Activated CD4-positive, alpha-beta T cell treated with anti-CD3 and anti-CD28 coated beads, Interleukin-2, amount 10 ng/mL, durations not matched to agents 24 days and 14 days (primary cell): ENCODE measurements at places on chromosomes 6 and 20. TPM values are rescaled to one million over a fixed set of nuclear protein-coding genes. Genes with fewer than 3 reads are reported as not detected.
A peak's percentile ranks its signal among the peaks of the same experiment; 100 is the strongest.

DNA sequence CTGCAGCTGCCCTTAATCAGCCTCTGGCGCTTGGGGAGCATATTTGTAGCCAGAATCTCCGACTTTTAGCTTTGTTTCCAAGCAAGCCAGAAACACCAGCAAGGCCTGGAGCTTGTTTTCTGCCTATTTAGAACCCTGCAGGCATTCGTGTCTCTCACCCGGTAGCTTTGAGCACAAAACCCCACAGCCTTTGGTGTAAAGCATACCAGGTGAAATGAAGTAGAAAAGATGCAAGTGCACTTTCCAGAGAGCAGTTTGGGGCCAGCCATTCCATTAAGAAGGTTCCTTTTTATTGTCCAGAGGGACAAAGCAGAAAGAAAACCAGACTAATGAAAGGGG is 736 bp downstream of the FAM217B start:
- DNase-seq = no peak
- peaks cover 24% of the 10 kb centered on the region for H3K36me3 ChIP-seq
- peak overlapping the region; percentile 99 for H3K4me3 ChIP-seq
- H3K27ac ChIP-seq = peak overlapping the region; percentile 99
- H3K27me3 ChIP-seq = no peaks in the 10 kb centered on the region

- H3K36me3 ChIP-seq = peaks cover 39% of the 10 kb centered on the region
- no peaks in the 10 kb centered on the region for H3K27me3 ChIP-seq
- peaks cover 23% of the 10 kb centered on the region for H3K4me1 ChIP-seq
- no peak overlapping the region for H3K27ac ChIP-seq
- no peak overlapping the region for H3K4me3 ChIP-seq
- DNase-seq = no peak
Observed at GRCh38 chr6:30198166-30199084, 14.8 kb downstream of the TRIM26 start.

GRCh38 chr6:23013776-23014175 is 444.4 kb downstream of the HDGFL1 start:
- no peaks in the 10 kb centered on the region for H3K4me1 ChIP-seq
- DNase-seq = no peak
- H3K27ac ChIP-seq = no peak overlapping the region
- H3K4me3 ChIP-seq = no peak overlapping the region
- H3K36me3 ChIP-seq = no peaks in the 10 kb centered on the region

DNA sequence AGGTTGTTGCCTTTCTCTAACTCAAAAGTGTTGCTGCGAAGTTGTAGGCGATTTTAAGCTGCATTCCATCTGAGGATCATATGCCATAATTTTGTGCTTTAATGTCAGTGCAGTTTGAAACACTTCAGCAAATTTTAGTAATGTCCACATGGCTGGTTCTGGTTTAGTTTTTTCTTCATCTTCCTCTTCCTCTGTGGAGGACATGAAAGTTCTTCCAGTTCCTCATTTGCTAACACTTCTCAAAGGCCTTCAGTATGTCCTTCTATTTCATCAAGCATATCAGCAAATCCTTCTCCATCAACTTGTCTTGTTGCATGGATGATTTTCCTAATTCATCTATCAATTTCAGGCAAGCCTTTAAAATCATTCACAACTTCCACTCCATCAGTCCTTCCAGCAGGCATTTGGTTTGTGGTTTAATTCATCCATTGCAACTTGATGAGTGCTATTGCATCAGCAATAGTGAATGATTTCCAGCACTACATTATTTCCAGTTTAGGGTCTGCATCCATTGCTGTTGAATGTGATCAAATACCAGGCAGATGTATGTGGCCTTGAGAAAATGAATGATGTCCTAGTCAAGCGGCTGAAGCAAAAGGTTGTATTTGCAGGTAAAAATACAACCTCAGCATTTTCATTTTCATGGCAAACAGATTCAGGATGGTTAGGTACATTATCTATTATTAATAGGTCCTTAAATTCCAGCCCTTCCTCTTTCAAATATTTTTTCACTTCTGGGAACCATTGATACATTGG is 20.2 kb downstream of the SHLD1 start:
- peaks cover 8% of the 10 kb centered on the region for H3K4me1 ChIP-seq
- H3K4me3 ChIP-seq = no peak overlapping the region
- peaks cover 34% of the 10 kb centered on the region for H3K36me3 ChIP-seq
- no peaks in the 10 kb centered on the region for H3K27me3 ChIP-seq
- DNase-seq = no peak

- H3K27ac ChIP-seq = no peak overlapping the region
- H3K4me1 ChIP-seq = peaks cover 5% of the 10 kb centered on the region
- peaks cover 12% of the 10 kb centered on the region for H3K27me3 ChIP-seq
- no peaks in the 10 kb centered on the region for H3K36me3 ChIP-seq
- DNase-seq = no peak
- H3K4me3 ChIP-seq = no peak overlapping the region
Observed at GRCh38 chr6:36815962-36816735, 23.1 kb downstream of the CPNE5 start.

GRCh38 chr6:139256087-139256486 is 35.7 kb downstream of the TXLNB start:
- DNase-seq = peak; percentile 39
- H3K4me1 ChIP-seq = peaks cover 31% of the 10 kb centered on the region
- H3K36me3 ChIP-seq = no peaks in the 10 kb centered on the region

Gene TNXB
- total RNA-seq = 3.3 and 4.6 TPM in 2 replicates

DNA sequence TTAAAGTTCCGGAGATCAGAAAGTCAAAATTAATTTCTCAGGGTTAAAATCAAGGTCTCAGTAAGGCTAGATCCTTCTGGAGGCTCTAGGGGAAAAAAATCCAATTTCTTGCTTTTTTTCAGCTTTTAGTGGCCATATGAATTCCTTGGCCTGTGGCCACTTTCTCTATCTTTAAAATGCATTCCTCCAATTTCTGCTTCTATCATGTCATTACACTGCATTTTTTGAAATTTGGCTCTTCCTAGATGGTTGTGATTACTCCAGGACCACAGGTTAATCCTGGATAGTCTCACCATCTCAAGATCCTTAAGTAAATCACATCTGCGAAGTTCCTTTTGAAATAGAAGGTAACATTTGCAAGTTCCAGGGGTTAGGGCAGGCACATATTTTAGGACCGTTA is 1294.9 kb upstream of the CITED2 start:
- no peaks in the 10 kb centered on the region for H3K36me3 ChIP-seq
- H3K27ac ChIP-seq = no peak overlapping the region
- peaks cover 3% of the 10 kb centered on the region for H3K4me1 ChIP-seq
- H3K27me3 ChIP-seq = peaks cover 7% of the 10 kb centered on the region

- no peak overlapping the region for H3K4me3 ChIP-seq
- peaks cover 53% of the 10 kb centered on the region for H3K4me1 ChIP-seq
- DNase-seq = no peak
- peaks cover 47% of the 10 kb centered on the region for H3K36me3 ChIP-seq
- no peaks in the 10 kb centered on the region for H3K27me3 ChIP-seq
- H3K27ac ChIP-seq = no peak overlapping the region
Observed at GRCh38 chr6:36908747-36909146, 23.0 kb downstream of the C6orf89 start.

Gene TRIM31
- 0.09 TPM in 1 of 2 replicates, not detected in the other for total RNA-seq

Gene MYB
- total RNA-seq = 44.1 and 44.2 TPM in 2 replicates

DNA sequence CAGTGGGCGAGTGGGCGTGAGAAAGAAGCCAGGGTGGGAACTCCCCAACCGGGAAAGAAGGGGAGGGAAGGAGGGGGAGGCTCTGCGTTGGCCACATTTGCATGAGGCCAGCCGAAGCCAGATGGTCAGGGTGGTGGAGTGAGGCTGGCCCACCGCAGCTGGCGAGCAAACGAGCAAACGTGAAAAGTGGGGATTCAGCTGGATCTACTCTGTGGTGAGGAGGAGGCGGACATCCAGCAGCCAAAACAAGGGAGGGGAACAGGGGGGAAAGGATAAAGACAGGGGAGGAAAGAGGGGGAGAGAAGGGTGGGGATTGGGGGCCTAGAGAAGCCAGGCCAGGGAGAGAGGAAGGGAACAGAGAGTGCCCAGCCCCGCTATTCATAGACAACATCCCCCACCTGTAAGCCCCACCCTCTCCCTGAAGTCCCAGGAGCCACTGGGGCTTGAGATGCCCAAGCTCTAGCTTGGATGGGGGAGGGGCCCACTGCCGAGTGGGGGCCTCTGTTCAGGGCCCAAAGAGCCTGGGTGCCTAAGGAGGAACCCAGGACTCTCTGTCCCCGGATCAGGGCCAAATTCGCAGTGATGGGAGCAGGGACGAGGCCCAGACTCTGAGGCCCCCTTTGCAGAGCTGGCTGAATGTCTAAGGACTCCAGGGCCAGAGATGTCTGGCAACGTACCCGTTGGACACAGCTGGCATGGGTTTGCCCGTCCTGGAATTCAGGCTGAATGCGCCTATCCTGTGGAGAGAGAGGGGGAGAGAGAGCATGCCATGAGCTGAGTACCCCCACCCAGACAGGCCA is 45.1 kb downstream of the CPNE5 start:
- peaks cover 5% of the 10 kb centered on the region for H3K4me1 ChIP-seq
- no peak for DNase-seq
- H3K27ac ChIP-seq = no peak overlapping the region
- H3K36me3 ChIP-seq = no peaks in the 10 kb centered on the region

DNA sequence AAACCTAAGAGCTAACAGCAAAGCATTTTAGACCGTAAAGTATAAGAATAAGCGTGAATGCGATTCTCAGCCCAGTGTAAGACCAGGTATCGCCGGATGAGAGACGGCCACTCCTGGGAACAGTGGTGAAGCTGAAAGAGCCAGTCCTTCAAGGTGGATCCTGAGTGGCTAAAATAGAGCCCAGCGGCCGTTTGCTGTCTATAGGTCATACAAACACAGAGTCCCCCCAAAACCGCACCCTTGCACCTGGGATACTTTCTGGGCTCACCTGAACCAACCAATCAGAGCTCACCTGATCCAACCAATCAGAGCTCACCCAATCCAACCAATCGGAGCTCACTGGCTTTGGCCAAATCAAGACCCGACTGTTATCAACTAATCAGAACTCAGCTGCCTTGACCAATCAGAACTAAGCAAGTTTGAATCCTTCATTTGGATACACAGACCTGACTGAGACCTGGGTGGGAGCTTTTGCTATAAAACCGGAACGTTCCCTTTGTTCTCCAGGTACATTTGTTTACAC is 248.2 kb downstream of the DLL1 start:
- no peak for DNase-seq
- no peaks in the 10 kb centered on the region for H3K27me3 ChIP-seq
- H3K36me3 ChIP-seq = no peaks in the 10 kb centered on the region

DNA sequence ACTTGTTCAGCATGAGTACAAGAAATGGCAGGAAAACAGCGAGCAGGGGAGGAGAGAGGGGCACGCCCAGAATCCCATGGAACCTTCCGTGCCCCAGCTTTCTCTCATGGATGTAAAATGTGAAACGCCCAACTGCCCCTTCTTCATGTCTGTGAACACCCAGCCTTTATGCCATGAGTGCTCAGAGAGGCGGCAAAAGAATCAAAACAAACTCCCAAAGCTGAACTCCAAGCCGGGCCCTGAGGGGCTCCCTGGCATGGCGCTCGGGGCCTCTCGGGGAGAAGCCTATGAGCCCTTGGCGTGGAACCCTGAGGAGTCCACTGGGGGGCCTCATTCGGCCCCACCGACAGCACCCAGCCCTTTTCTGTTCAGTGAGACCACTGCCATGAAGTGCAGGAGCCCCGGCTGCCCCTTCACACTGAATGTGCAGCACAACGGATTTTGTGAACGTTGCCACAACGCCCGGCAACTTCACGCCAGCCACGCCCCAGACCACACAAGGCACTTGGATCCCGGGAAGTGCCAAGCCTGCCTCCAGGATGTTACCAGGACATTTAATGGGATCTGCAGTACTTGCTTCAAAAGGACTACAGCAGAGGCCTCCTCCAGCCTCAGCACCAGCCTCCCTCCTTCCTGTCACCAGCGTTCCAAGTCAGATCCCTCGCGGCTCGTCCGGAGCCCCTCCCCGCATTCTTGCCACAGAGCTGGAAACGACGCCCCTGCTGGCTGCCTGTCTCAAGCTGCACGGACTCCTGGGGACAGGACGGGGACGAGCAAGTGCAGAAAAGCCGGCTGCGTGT is 11.6 kb downstream of the TNFAIP3 start:
- peak overlapping the region; percentile 66 for H3K4me3 ChIP-seq
- H3K27me3 ChIP-seq = no peaks in the 10 kb centered on the region
- peaks cover 68% of the 10 kb centered on the region for H3K4me1 ChIP-seq
- DNase-seq = no peak

DNA sequence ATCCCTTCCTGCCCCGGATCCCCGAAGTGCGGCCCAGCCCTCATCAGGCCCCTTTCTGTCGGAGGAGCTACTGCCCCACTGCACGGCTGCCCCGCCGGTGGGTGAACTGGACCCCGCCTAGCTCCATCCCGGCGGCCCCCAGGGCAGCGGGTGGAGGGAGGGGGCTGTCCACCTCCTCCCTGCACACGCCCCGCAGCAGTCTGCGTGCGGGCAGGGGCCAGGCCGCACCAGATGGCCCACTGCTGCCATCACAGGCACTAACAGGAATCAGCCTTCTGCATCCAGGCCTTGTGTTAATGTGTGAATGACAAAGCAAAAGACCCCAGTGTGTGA is 54.9 kb upstream of the UNC93A start:
- no peak for DNase-seq
- no peaks in the 10 kb centered on the region for H3K36me3 ChIP-seq
- H3K27ac ChIP-seq = no peak overlapping the region
- no peaks in the 10 kb centered on the region for H3K4me1 ChIP-seq
- peaks cover 2% of the 10 kb centered on the region for H3K27me3 ChIP-seq
- no peak overlapping the region for H3K4me3 ChIP-seq

Gene VWA7
- 3.0 and 3.2 TPM in 2 replicates for total RNA-seq

DNA sequence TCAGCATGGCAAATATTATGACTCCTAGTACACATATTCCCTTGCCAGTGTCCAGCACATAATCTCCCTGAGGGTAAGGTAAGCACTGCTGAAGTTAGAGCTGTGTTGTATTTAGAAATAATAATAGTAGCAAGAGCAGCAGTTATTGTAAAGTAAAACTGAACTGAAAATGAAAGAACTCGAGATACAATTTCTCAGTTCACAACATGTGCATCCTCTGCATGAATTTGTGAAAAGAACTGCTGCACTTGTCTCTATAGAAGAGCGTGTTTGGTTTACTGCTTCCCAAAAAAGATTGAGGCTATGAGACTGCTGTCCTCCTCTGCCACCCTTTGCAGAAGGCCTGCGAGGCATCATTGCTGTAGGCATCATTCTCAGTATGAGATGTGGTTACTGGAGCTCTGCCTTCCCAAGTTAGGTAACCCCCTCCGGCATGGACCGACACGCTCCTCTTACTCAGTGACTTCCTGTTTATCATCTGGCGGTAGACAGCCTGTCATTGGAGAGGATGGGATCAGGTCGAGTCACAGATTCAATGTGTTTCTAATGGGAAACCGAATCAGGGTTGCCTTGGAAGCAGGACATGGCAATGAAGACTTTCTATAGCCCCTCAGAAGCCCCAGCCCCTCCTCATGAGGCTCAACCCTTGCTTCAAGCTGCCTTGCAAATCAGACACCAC is 48.1 kb downstream of the SLC24A3 start:
- no peak overlapping the region for H3K4me3 ChIP-seq
- H3K27me3 ChIP-seq = no peaks in the 10 kb centered on the region
- no peak overlapping the region for H3K27ac ChIP-seq
- H3K4me1 ChIP-seq = no peaks in the 10 kb centered on the region
- H3K36me3 ChIP-seq = no peaks in the 10 kb centered on the region
- no peak for DNase-seq

Gene PTCRA
- not detected in 2 replicates for total RNA-seq
